ENCODE measurements at places on chromosomes 2 and 18. TPM values are rescaled to one million over a fixed set of nuclear protein-coding genes. Genes with fewer than 3 reads are reported as not detected.

DNA sequence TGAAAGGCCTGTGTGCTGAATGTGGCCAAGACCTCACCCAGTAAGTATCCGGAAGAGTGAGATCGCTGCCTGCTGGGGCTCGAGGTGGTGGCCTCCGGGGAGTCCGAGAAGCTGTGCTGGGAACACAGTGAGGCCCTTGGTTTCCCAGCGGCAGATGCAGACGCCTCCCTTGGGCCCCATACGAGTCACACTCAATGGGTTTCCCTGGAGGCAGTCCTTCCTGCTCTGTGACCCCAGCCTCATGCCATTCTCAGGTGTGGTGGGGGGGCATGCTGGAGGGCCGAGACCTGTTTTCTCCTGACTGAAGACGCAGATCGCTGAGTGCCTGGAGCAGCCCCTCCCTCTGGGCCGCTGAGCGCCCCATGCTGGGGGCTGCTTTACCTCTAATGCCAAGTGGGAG lies 15.7 kb downstream of the CTDP1 start:
- no peak overlapping the region for H3K4me3 ChIP-seq
- no peak for DNase-seq
- peaks cover 10% of the 10 kb centered on the region for H3K27me3 ChIP-seq
- H3K27ac ChIP-seq: no peak overlapping the region

Gene STARD6
- not detected for total RNA-seq

DNA sequence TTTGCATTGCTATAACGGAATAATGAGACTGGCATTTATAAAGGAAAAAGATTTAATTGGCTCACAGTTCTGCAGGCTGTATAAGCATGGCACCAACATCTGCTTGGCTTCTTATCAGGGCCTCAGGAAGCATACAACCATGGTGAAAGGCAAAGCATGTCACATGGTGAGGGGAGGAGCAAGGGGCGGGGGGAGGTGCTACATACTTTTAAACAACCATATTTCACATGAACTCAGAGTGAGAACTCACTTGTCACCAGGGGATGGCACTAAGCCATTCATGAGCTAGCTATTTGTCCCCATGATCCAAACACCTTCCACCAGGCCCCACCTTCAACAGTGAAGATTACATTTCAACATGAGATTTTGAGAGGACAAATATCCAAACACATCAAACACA lies 188.7 kb downstream of the MBD5 start:
- DNase-seq: no peak
- H3K4me3 ChIP-seq: no peak overlapping the region
- H3K4me1 ChIP-seq: no peaks in the 10 kb centered on the region
- H3K36me3 ChIP-seq: no peaks in the 10 kb centered on the region
- no peaks in the 10 kb centered on the region for H3K27me3 ChIP-seq

Gene DNER
- total RNA-seq: 36.0 TPM

GRCh38 chr2:234556848-234557573 lies 60.1 kb upstream of the ARL4C start:
- H3K4me1 ChIP-seq: no peaks in the 10 kb centered on the region
- no peak for DNase-seq
- peaks cover 2% of the 10 kb centered on the region for H3K27me3 ChIP-seq
- no peak overlapping the region for H3K27ac ChIP-seq

- no peaks in the 10 kb centered on the region for H3K36me3 ChIP-seq
- no peak overlapping the region for H3K4me3 ChIP-seq
- no peaks in the 10 kb centered on the region for H3K4me1 ChIP-seq
- H3K27ac ChIP-seq: no peak overlapping the region
Observed at GRCh38 chr2:150204451-150204850, 283.0 kb downstream of the RND3 start.

All from glutamatergic neuron (in vitro differentiated cells).